Stimulated activated CD8-positive, alpha-beta memory T cell treated with anti-CD3 and anti-CD28 coated beads, Interleukin-2, amount 100 ng/mL, for 1 hour (primary cell): ENCODE measurements at places on chromosomes 4 and X.

- DNase-seq: no peak
Observed at GRCh38 chr4:112677519-112678091, 40.7 kb downstream of the LARP7 start.

DNA sequence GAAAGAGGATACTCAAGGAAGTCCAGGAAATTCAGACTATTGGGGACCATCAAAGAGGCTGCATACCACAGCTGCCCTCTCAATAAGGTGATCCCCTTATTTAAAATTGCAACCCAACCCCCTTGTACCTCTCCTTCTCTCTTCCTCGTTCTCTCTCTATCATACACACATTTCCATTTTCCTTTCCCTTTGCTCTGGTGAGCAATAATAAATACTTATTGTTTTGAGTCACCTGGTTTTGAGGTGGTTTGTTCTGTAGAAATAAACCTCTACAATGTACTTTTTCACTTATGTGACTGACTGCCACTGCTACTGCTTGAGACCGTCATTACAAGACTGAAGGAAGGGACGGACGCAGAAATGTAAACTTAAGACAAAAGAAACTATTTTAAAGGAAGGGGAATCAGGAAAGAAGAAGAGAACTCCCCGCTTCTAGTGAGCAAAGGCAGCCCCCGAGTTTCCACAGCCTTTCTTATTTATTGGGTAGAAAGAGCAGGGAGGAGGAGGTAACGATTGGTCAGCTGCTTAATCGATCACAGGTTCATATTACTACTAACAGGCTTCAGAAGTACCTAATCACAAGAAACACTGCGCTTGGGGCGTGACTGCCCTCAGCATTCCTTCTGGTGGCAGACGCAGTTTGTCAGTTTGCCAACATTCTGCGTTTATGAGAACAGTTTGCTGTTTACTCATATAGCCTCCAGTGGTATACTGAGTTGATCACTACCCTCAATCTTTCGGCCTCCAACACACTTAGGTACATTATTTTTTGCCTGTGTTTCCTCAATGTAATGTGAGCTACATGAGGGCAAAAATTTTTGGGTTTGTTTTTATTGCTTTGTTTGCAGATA is 16.9 kb upstream of the TMEM165 start:
- DNase-seq: no peak

GRCh38 chr4:188299161-188299560 is 159.9 kb downstream of the TRIML1 start:
- DNase-seq: no peak

DNA sequence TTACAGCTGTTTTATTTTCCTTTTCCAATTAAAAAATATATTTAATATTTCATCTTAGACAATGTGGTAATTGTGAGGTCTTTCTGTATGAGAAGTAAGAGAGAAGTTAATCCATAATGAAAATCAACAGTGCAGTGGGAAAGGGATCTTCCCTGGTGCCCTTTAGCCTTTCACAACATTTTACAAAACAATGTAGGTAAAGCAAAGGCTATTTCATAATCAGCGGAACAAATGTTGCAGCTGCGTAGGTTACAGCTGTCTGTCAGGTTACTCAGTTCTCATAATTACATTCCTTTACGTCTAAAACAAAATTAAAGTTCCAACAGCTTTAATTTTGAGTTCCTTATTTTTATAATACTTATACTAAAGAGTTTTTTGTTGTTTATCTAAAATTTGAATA is 22.8 kb upstream of the VCX3A start:
- DNase-seq: no peak

DNA sequence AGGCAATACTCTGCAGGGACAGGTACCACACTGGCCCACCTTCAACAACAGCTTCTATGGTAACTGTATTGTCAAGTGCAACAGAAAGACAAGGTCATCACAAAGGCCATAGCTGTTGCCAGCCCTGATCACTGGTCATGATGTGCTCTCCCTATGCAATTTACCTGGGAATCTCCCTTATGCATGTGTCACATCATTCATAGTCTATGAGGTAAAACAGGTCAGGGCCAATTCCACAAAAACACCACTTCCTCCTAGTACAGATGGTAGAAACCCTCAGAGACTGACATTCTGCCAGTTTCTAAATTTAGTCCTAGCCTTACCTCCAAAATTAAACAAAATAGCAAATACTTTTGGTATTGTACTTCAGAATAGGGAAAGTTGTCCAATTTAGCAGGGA is 132.8 kb downstream of the MGST2 start:
- no peak for DNase-seq

DNA sequence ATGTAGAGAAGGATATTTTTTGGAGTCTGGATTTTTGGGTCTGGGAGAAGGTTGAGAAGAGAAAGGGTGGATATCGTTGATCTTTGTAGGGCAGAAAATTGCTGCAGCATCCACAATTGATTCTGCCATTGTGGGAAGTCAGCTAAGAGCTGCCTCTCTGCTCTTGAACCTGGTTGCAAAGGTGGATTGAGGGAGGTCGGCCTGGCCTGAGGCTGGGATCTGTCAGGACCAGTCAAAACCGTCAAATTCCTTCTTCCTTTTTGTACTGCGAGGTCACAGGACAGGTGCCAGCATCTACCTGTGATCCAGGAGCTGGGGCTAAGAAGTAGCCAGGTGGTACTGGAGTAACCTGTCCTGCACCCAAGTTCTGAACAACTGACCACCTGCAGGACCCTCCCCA is 93.7 kb downstream of the SHOX start:
- DNase-seq: no peak

DNA sequence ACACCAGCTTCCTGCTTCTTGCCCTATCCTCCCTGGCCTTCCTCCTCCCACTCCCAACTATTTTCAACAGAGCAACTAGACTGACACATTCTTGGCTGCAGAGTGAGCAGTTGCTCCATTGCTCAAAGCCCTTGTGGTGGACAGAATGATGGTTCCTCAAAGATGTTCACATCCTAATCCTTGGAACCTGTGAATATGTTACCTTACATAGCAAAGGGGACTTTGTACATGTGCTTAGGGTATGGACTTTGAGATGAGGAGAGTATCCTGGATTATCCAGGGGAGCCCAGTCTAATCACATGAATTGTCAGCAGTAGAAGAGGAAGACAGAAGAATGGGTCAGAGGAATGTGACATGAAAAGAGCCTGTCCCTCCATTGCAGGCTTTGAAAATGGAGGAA is 24.9 kb upstream of the HOPX start:
- no peak for DNase-seq

DNA sequence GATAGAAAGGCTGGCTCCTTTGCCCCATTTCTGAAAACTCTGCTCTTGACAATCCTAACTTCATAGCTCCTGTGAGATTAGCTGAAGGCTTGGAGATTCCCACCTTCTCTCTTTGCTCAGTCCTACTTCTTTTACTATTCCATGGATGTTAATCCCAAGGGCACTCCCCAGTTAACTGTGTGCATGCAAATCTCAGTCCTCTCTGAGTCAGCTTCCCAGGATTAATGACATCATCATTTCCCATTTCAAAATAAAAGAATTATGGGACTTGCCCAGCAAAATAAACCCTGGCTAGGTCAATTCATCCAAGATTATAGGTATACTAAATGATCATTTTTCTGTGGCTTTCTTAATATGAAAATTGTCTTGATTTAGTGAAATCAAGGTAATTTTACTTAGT is 328.6 kb upstream of the NR3C2 start:
- DNase-seq: no peak

- DNase-seq: no peak
Observed at GRCh38 chr4:184810720-184811119, 15.0 kb downstream of the ACSL1 start.

- no peak for DNase-seq
Observed at GRCh38 chrX:114252186-114252585, 331.7 kb upstream of the HTR2C start.

DNA sequence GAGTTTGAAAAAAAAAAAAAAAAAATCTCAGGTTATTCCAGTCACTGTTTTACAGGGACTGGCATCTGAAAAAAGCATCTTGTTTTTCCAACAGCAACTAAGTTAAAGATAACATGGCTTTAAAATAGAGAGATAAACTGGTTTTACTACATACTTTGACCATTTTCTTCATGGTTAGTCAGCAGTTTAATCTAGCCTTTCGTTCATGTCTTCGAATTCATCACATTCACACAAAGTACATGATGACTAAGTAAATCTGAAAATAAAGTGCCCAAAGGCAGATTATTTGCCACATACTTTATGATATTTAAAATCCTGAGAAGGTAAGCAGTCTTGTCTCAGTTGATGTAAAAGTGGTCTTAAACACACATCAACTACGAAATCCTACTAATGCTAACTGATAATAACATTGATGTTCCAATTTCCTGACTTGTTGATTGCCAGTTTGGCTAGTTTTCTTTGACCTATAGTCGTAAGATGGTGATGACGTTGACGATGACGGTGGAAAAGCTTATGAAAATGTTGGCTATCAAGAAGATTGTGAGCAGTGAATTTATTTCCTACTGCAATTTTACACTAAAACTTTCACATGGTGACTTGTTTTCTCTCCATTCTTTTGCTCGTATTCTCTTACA is 540.5 kb upstream of the BOD1L1 start:
- DNase-seq: no peak

GRCh38 chrX:134406356-134407064 is 53.5 kb upstream of the HPRT1 start:
- DNase-seq: no peak

GRCh38 chr4:140150636-140150885 is 3.4 kb downstream of the MAML3 start:
- DNase-seq: no peak

- no peak for DNase-seq
Observed at GRCh38 chr4:38290366-38290765, 330.2 kb downstream of the PTTG2 start.

DNA sequence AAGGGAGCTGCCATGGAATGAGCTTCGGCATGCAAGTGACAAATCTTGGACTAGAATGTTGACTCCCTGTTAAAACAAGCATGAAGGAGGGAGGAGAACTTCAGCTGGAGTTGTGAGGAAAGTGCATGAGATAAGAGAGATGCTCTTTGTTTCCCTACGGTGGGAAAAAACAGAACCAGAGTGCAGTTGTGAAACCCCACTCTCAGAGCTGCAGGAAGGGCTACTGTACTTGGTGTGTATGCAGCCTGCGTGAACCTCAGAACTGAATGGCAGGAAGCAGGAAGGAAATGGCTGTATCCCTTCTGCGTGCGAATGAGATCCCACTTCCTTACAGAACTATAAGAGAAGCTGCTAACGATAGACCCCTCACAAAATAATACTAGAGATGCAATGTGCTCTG is 57.2 kb downstream of the EGF start:
- DNase-seq: no peak

DNA sequence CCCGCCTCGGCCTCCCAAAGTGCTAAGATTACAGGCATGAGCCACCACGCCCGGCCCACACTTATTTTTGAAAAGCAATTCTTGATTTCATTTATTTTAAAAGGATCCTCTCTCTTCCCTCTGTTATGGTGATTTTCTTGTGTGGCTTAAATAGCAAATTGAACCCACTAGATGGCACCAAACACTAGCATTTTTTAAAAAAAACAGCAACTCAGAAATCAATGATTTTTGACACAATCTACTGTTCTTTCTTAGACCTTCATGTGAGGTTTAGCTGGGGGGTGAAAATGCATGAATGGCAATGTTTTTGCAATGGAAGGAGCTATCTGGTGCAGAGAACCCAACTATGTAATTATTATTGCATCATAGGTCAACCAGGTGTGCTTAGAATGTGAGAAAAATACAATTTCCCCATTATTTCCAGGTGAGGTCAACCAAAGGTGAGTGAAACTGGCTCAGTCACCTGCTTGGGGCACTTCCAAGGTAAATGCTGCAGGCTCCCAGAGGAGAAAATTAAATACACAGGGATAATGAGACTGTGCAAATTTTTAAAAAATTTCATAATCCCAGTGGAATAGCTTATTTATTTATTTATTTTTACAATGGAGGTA is 226.7 kb upstream of the PRKX start:
- DNase-seq: no peak

DNA sequence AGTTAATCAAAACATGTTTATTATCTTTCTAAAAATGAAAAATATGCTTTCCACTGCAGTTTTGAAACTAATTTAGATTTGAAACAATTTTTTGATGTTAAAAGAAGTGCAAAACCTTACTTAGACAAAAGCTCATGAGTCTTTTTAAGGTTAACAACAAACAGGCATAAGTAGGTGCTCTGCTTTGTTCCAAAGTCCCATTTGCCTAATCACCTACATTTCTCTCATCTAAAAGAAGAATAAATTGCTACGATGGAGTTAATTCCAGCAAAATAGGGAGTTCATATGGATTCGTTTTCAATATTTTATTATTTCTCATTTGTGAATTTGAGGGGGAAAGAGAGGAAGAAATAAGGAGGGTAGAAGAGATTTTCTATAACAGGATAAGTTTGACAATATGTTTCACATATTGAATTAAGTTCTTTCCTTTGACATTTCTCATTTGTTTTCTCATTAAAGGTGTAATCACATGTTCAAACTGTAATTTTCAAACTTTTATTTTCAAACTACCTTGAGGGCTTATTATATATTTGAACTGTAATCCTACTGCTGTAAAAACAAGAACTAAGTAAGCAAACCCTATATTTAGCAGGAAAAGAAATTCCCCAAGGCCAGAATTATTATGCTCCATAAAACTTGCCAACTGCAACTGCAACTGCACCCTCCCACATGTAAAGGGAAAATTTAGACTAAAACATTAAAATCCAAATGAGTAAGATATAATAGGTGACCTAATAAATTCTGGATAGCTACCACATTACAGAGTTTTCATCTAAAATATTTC is 9.6 kb upstream of the SLC39A8 start:
- no peak for DNase-seq

DNA sequence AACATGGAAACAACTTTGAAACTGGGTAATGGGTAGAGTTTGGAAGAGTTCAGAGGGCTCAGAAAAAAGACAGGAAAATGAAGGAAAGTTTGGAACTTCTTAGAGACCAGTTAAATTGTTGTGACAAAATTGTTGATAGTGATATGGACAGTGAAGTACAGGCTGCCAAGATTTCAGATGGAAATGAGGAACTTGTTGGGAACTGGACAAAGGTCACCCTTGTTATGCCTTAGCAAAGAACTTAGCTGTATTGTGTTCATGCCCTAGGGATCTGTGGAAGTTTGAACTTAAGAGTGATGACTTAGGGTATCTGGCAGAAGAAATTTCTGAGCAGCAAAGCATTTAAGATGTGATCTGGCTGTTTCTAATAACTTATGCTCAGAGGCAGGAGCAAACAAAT is 5.1 kb upstream of the ARL13A start:
- no peak for DNase-seq

DNA sequence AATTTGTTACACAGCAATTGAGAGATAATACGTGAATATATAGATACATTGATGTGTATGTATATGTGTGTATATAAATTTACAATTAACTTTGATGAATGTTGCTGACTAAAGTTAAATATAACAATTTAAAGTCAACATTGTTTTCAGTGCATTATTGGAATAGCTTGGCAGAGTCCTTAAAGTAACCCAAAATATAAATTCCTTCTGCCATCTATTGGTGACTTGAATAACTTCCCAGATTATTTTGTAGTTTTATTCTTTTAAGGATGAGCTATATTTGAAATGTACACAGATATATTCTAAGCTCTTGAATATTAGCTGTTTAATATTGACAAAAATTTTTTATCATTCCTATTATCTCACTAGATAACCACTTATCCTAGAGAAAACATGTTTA is 298.2 kb upstream of the FSTL5 start:
- no peak for DNase-seq

- no peak for DNase-seq
Observed at GRCh38 chrX:33109858-33110257, 101.5 kb downstream of the DMD start.

GRCh38 chr4:13355111-13355880 is 128.8 kb downstream of the RAB28 start:
- DNase-seq: no peak
